ENCODE measurements at places on chromosomes 11 and 22.
A peak's percentile ranks its signal among the peaks of the same experiment; 100 is the strongest.

GRCh38 chr11:120817158-120817557 lies 206.7 kb upstream of the TBCEL start:
- no peak for DNase-seq

GRCh38 chr22:45091254-45091854 lies 72.4 kb upstream of the NUP50 start:
- no peak for DNase-seq

- no peak for DNase-seq
Measured at GRCh38 chr22:23789638-23790037, 2.9 kb downstream of the SMARCB1 start.

DNA sequence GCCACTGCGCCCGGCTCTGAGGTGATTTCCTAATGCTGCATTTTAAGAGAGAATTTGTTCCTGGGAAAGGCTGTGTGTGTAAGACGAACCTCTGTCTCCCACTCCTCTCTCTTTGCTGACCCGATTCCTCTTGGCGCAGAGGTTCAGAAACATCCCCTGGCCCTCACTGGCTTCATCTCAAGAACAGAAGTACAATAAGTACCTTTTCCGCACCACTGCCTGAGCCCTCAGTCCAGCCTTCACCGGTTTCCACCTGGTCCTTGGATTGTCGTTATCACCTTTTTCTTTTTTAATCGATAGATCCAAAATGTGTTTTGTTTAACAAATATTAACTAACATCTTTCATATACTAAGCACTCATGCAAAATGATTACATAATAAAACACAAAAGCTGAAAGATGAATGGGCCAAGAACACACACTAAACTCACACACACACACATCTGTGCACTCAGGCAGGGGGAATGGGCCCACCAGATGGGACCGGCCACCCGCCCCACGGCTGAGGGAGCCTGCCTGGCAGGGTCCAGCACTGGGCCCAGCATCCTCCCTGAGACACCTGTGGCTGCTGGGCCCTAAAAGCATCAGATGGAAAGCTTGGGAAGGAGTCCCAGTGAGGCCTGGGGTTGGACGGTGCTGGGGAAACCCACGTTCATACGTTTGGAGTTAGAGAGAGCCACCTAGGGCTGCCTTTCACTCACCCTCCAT lies 50.4 kb upstream of the A4GALT start:
- no peak for DNase-seq

DNA sequence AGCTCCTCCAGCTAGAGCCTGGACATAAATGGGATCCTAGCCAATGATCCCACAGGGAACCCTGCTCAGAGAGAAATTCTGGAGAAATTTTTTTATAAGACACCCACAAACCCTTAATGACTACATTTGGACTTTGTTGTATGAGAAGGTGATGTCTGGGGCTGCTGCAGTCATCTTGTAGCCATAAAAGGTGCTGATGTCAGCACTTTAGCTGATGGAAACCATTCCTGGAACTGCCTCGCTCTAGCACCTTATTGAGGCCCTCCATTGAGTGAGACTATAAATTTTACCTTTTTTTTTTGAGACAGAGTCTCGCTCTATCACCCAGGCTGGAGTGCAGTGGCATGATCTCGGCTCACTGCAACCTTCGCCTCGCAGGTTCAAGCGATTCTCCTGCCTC lies 610.7 kb downstream of the OPCML start:
- no peak for DNase-seq

DNA sequence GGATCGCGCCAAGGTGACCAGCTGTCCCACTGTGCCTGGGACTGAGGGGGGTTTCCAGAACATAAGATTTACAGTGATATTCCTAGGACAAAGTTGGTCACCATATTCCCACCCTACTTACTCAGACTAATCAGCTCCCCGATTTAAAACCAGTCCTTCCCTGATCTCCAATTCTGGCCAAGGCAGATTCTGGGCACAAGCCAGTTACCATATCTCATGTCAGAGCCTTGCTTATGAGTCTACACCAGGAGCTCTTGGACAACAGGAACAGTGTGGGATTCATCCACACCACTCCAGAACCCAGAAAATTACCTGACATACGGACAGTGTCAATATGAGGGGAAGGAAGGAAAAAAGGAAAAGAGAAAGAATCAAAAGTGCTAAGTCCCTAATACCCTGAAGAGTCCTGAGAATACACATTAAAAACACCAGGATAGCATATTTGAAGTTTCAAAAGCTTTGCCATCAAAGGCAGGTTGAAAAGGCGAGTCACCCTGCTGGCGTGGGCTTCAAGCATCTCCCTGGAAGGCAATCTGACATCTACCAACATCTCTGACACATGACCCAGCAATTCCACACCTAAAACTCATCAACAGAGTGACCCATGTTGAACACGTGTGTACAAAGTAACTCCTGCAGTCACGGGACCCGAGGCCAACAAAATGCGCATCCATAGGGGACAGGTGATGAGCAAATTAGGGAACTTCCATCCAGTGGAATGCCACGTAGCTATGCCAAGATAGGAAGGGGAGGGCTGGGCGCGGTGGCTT lies 8.0 kb upstream of the IL2RB start:
- DNase-seq = no peak

- no peak for DNase-seq
Measured at GRCh38 chr11:1968454-1969002, 21.4 kb downstream of the MRPL23 start.

GRCh38 chr11:3037040-3037944 lies 19.9 kb downstream of the CARS1 start:
- DNase-seq = peak; percentile 71

GRCh38 chr11:10333490-10333889 lies 28.6 kb downstream of the ADM start:
- DNase-seq = no peak

DNA sequence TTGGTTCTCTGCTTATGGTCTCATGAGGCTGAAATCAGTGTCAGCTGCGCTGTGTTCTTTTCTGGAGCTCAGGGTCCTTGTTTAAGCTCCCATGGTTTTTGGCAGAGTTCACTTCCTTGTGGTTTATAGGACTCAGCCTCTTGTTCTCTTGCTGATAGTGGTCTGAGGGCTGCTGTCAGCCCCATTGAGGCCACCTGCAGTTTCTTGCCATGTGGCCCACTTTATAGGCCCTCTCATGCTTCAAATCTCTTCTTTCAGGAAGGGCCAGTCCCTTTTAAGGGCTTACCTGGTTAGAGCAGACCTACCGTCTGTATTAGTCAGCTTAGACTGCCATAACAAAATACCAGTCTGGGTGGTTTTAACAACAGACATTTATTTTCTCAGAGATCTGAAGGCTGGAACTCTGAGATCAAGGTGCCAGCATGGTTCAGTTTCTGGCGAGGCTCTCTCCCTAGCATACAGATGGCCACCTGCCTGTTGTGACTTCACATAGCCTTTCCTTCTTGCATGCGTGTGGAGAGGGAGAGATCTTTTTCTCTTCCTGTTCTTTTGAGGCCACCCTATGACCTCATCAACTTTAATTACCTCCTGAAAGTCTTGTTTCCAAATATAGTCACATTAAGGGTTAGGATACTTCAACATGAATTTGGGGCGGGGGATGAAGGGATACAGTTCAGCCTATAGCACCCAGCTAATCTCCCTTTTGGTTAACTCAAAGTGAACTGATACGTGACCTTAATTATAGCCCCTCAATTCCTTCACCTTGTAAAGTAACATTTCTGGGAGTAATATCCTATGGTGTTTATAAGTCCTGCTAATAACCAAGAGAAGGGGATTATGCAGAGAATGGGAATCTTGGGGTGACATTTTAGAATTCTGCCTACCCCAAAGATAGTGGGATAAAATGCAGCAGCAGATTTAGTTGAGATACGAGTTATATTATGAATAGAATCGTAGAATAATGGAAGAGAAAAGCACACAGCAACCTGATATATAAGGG lies 131.8 kb downstream of the UVRAG start:
- DNase-seq = no peak

Data from NCI-H2227 treated with DMSO at 0.1 percent for 48 hours (cell line).